Stimulated activated CD4-positive, alpha-beta T cell treated with anti-CD3 and anti-CD28 coated beads, Interleukin-1b, Interleukin-23, amount 100 ng/mL, for 1 hour (primary cell): ENCODE measurements at places on chromosomes 2 and 18.

- no peak for DNase-seq
Measured at GRCh38 chr2:65443509-65444186, 11.2 kb upstream of the SPRED2 start.

- DNase-seq = no peak
Measured at GRCh38 chr2:1856475-1856874, 112.2 kb upstream of the PXDN start.

DNA sequence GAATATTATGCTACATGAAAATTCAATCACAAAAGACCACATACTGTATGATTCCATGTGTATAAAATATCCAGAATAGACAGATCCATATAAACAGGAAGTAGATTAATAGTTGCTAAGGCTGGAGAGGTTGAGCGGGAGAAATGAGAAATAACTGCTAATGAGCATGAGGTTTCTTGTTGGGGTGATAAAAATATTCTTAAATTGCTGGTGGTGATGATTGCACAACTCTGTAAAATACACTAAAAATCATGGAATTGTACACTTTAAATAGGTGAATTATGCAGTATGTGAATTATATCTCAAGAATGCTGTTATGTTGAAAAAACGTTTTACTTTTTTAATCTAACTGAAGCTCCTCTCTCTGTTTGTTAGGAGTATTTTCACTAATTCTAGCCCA lies 101.8 kb upstream of the CREB1 start:
- DNase-seq = no peak

GRCh38 chr2:19653509-19653908 lies 248.3 kb downstream of the TTC32 start:
- no peak for DNase-seq

- DNase-seq = no peak
Measured at GRCh38 chr18:41378598-41378997, 576.4 kb upstream of the PIK3C3 start.

GRCh38 chr18:50410008-50410407 lies 35.2 kb downstream of the SKA1 start:
- no peak for DNase-seq

DNA sequence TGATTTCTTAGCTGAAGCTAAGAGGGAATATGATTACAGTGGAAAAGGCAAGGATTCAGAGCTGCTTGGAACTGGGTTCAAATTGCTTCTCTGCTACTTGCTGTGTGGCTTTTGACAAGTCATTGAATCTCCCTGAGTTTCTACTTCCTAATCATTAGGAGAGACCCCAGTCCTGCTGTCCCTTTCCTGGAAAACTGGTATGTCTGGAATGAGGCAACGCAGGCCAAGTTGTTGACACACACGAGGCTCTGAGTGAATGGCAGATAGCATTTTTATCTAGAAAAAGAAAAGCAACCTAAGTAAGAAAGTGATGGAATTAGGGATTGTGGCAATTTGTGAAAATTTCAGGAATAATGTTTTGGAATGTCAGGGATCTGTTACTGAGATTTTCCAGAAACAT lies 123.6 kb downstream of the LPIN1 start:
- no peak for DNase-seq

DNA sequence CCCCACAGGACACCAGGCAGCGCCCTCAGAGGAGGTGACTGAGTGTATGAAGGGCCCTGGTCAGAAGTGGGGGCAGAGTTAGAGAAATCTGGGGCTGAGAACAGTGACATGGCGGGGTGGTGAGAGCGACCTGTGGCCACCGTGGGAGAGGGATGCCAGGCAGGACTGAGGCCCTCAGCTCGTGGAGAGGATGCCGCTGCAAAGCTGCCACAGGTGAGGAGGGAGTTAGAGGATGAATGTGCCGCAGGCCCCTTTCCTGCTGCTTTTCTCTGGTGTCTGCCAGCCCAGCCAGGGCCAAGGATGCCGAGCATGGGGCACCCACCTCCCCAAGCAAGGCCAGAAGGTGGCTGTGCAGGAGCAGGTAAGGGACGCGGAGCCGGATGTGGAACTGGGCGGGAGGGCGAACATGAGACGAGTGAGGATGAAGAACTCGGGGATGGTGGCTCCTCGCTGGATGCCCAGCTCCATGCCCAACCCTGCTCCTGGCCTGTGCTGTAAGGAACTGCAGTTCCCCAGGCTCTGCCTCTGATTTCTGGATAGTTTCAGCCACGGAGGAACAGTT lies 269.2 kb upstream of the HDAC4 start:
- DNase-seq = no peak

DNA sequence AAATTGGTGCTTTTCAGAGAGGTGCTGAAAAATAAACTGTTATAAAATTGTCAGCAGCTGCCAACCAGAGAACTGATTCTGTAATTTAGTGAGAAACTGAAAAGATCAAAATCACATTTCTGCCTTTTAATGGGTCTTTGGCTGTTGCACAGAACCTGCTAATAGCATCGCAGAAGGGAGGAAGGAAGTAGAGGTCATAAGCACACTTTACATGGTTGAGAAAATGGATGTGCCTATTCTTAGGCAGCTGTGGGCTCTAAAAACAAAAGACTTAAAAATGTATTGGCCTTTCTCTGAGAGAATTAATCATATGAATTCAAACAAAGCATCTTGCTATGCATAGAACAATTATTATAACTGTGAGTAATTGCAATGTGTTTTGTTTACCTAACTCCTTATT lies 1186.9 kb downstream of the DSC3 start:
- DNase-seq = no peak

GRCh38 chr2:102040229-102040628 lies 48.5 kb downstream of the IL1R2 start:
- DNase-seq = no peak

- no peak for DNase-seq
Measured at GRCh38 chr2:224104668-224105386, 65.7 kb upstream of the SERPINE2 start.

GRCh38 chr2:191245869-191246531 lies 796 bp downstream of the MYO1B start:
- DNase-seq = peak; percentile 4

DNA sequence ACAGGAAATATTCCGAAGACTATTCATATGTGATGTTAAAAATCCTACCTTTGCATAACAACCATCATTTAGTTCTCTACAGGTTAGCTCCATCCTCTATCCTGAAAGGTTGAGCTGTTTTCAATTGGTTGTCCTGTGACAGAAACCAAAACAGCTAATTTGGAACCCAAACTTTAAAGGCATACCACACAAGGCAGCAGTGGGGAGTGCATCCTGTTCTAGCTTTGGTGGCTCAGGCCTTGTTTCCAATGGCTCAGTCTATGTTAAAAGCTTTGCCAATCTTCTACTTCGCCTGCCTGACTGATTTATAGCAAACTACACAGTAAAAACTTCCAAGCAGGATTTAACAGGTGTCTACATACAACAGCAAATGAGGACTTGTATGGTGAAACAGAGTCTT lies 3.2 kb downstream of the CD226 start:
- no peak for DNase-seq

DNA sequence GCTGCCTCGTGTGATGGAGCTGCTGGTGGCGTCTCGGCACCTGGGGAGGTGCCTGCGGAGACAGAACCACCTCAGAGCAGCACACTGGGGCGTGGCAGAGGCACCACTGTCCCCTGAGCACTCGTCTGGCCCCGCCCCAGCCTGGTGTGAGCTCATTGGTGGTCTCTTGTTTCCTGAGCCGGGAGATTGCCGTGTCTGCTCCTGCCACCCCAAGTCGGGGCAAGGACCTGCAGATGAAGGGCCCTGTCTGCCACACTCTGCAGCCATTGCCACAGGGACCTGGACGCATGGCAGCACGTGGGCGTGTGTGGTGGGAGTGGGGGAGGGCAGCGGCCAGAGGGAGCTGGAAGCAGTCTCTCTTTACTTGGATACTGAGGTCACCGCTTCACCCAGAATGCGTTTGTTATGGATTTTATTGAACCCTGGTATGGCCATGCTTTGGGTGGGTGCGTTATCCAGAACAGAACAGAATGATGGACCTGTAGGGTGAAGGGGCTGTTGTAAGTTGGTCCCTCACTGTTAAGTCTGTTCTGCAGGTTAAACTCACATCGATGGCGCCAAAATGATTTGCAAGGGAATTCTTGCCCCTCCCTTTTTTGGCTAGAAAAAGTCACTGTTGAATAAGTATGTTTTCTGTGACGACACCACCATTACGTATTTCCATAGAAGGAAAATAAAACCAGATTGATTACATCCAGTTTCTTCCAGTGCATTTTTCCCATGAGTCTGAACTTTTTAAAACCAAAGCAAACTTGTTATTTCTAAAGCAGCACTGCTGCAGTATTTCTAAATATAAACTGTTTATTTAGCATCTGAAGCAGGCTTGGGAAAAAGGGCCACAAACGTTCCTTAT lies 92.0 kb downstream of the USP40 start:
- no peak for DNase-seq

- no peak for DNase-seq
Measured at GRCh38 chr2:101396316-101396717, 9.0 kb upstream of the CREG2 start.

GRCh38 chr2:238948765-238949641 lies 101.1 kb downstream of the TWIST2 start:
- DNase-seq = no peak

DNA sequence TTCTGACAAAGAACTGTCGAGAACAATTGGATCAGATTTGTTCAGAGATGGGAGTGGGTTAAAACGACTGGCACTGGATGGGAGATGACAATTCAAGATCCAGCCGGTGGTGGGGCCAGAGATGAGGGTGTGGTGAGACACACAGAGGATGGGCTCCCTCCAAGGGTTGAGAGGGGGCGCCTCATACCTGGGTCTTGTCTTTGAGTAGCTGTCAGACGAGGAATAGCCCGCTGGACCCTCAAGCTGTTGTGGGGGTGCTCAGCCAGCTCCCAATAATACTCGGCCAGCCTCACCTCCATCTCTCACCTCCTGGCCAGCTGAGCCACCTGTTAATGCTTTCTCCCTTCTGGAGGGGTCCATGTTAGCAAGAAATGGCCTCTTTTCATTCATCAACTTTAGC lies 14.0 kb downstream of the INPP5D start:
- no peak for DNase-seq

DNA sequence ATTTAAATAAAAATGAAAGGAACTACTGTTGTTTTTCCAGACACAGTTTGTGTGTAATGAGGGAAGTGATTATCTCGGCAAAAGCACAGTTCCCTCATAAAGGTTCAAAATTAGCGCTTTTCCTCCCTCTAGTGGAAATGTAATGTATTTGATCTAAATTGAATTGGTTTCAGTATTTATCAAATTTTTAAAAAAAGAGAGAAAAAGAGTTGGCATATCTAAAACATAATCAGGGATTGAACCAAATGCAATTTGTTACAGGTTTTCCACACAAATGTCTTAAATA lies 37.5 kb downstream of the CMPK2 start:
- DNase-seq = no peak

- DNase-seq = no peak
Measured at GRCh38 chr2:171598713-171599319, 76.5 kb downstream of the CYBRD1 start.

GRCh38 chr2:127404466-127405254 lies 13.6 kb upstream of the PROC start:
- DNase-seq = no peak

DNA sequence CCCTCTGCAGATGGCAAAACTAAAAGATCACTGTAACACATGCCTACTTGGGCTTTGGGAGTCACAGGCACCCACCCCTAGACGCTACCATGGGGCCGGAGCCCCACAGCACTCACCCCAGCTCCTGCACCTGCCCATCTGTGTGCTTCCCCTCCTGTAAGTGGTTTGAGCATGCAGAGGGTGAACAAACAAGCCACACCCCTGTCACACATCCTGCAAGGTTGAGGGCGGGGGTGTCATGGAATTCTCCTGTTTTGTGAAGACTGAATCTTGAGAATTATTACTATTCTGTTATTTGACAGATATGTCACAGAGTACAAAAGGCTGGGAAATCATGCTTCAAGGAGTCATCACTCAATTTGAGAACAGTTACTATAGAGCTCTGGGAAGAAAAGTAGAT lies 60.9 kb downstream of the RFTN2 start:
- DNase-seq = no peak

GRCh38 chr2:160977376-160977775 lies 182.9 kb upstream of the TANK start:
- no peak for DNase-seq

DNA sequence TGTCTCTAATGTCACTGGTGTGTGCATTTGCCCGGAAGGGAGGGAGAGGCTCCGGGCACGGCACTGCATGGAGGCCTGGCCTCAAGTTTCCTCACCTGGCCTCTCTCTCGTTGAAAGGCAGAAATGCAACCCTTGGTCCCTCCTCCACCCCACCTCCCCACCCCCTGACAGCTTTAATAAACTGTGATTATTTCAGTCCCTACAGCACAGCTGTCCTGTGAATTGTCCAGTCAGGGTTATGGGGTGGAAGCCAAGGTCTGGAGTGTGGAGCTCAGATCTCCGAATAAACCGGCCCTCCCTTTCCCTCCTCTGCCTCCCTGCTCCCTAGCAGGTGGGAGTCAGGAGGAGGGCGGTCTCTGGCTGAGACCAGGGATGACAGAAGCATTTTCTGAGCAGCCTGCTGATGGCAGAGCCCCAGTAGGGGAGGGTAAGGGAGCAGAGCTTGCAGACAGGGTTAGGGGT lies 199.2 kb upstream of the SMAD2 start:
- DNase-seq = no peak

DNA sequence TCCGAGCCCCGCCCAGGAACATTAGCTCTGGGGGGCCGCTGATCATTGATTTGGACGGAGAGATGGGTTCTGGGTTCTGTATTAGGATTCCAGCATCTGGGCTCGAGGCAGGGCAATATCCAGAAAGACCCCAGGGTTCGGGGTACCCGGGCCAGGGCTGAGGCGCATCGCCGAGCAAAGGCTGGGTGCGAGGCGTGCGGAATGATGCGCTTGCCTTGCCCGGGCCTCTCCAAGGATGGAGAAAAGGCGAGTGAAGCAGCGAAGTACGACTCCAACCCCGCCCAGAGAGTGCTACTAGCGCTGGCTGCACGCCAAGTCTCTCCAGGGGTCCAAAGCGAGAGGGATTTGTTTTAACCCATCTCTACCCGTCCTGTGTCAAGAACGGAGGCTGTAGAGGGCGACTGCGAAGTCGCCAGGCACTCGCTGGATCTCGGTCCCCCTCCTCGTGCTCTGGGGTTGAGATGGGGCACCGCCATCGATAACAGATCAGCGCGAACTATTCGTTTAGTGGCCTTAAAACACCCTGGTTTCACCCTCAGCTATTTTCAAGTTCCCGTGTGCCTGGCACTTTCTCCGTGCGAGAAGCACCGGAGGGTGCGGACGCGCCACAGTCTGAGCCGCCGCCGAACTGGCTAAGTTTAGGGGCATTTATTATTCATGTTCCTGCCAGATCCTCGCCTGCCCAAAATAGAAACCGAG lies 1.9 kb downstream of the ADCYAP1 start:
- no peak for DNase-seq

GRCh38 chr18:77262643-77263465 lies 13.2 kb downstream of the GALR1 start:
- no peak for DNase-seq

DNA sequence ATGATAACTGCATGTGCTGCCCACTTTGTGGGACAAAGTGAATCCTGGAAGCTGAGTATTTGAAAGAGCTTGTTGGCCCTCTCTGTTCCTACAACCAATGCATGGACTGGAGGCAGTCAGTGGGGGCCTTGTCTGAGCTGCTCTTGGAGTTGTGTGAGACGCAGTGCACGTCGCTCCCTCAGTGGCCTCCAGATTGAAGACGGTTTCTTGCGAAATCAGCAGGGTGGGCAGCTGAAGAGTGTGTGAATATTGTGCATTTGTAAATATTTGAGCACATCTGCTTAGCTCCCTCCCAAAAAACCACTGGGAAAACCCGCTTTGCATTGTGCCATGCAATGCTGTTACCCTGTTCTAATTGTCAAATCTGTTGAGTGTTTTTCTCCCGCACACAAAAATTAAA lies 782.8 kb downstream of the PLCL1 start:
- DNase-seq = no peak

- DNase-seq = no peak
Measured at GRCh38 chr2:175580652-175581051, 399.1 kb upstream of the ATP5MC3 start.
